ENCODE measurements at places on chromosomes 12 and 14.

DNA sequence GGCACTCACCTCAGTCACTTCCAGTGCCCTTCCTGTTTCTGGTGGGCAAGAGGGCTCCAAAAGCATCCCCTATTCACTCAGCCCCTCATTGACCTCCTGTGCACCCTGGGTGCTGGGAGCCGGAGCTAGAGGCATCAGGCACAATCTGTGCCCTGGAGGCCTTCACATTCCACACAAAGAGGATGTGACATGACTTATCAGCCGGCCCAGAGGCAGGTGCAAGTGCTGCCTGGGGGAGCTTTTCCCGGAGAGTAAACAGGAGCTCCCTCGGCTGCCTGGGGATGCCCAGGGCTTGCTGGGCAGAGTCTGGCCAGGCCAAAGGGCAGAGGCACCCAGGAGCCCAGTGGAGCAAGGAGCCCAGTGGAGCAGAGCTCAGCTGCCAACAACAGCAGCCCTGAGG is 64.5 kb downstream of the BCL11B start:
- no peak for DNase-seq

DNA sequence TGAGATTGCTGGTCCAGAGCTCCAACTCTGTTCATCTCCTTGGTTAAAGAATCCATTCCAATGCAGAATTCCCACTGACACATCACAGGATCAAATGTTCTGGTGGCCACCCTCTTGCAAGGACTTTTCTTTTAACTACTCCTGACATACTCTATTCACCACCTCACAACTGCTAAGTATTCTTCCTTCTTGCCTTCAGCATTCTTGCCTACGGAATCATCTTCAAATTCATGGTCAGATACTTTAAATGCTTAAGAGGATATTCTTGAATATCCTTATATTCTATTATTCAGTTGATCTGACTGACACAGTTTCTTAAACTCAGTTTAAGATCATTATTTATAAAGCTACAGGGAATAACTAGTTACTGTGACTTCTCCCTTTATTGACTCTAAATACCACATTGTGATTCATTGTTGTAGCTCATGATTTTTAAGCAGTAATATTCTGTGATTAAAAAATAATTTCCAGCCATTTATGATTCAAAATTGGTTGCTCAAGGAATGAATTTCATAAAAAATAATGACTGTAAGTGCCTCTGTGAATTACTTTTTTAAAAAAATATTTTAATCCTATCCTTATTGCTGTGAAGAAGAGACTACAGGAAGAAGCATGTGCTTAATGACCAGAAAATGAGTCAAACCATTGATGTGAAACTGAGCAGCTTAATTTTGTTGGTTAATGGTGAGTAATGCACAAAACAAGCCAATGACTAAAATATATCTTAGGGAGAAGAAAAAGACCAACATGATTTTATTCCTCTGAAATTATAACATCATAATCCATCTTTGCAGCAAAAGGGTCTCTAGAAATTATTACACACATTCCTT is 207.1 kb downstream of the PIK3C2G start:
- DNase-seq: no peak

DNA sequence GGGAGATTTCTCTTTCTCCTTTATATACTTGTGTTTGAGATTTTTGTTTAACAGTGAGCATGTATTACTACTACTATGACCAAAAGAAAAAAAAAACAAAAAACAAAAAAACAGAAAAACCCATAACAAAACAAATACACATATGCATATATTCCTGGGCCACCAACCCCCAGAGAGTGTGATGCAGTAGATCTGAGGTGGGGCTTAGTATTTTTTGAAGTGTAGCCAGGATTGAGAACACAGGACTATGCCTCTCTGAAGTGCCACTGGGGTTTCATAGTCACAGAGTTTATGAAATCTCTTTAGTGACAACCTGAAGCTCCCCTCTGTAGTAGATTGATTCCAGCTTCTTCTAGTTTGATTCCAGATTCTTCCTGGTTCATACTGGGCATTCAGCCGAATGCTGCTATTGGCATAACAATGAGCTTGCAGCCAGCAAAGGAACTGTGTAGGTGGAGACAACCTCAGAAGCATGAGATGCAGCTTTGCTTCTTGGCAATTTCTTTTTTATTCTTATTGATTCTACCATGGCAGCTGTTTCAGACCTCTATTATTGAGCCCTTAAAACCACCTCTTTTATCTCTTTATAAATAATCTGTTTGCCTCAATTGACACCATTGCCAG is 15.5 kb upstream of the ANO4 start:
- DNase-seq: no peak

GRCh38 chr12:3493859-3494176 is 2.8 kb downstream of the PRMT8 start:
- no peak for DNase-seq

- no peak for DNase-seq
These were observed 42.5 kb downstream of the MARK3 start for GRCh38 chr14:103427485-103428443.

DNA sequence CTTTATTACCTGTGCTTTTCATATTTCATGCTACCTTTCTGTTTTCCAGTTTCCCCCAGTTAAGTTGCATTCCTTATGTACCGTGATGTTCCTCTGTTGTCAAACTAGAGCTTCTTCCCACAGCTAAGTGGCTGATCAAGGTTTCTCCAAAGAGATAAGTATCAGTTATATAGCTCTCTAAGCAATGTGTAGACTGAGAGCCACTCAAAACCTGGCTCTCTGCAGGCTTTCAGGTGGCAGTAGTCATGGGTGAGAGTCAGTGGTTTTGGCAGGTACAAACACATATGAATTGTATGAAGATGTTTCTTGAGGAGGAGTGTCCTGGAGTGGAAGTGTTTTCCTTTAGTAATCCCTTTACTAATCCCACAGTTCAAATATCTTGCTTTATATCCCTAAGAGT is 28.4 kb downstream of the TXNRD1 start:
- no peak for DNase-seq

- peak; percentile 75 for DNase-seq
These were observed 203.2 kb downstream of the ZFP36L1 start for GRCh38 chr14:68589447-68590200.

GRCh38 chr14:90438841-90439240 is 42.0 kb downstream of the CALM1 start:
- no peak for DNase-seq

DNA sequence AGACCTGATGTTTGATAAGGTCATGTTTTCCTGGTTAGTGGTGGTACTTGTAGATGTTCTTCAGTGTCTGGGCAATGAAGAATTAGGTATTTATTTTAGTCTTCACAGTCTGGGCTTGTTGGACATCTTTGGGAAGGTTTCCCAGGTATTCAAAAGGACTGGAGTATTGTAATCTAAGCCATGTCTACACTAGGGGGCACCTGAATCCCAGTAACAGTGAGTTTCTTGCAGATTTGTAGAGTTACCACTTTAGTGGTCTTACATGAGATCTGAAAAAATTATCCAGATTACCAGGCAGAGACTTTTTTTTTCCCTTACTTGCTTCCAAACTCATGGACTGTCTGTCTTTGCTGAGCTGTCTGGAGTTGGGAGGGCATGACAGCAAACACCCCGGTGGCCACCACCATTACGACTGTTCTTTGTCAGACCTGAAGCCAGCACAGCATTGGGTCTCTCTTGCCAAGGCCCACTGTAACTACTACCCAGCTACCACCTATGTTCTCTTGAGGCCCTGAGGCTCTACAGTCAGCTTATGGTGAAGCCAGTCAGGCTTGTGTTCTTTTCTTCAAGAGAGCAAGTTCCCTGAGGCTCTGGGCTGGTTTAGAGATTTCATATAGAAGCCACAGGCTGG is 820.7 kb upstream of the FBXO33 start:
- DNase-seq: peak; percentile 6

DNA sequence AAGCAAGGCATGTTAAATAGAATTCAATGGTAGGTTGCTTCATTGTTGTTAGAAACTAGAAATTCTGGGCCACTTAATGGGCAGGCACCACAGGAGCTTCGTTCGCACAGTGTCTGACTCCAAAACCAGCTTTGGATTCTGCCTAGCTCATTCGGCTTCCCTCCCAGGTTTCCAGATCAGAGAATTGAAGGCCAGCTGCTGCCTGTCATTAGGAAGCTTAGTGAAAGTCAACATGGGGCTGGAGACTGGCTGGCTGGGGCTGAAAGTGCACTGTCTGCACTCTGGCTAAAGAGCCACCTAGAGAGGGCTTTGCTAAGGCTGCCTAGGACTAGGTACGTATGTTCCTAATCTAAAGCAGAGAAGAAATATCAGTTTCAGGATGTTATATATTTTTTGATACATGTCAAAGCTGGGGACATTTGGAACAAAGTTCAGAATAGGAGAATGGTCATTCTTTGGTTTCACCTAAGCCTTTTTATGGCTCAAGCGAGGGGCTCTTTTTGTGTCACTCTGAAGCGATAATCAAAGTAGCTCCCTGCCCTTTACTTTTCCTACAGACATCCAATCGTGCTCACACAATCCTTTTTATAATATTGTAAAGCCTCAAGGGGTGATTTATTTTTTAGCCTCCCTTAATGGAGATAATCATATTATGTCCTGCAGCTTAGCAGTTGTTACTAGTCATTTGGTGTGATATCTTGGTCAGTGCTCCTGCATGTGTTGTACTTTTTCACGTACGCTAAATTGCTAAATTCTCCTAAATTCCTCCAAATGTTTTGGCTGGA is 238.5 kb upstream of the NAV3 start:
- DNase-seq: peak; percentile 87

GRCh38 chr14:68977718-68978171 is 1.4 kb downstream of the ACTN1 start:
- no peak for DNase-seq

- no peak for DNase-seq
These were observed 3.9 kb downstream of the BCAT1 start for GRCh38 chr12:24945039-24945438.

- no peak for DNase-seq
These were observed 60.0 kb downstream of the BTG1 start for GRCh38 chr12:92085736-92086040.

DNA sequence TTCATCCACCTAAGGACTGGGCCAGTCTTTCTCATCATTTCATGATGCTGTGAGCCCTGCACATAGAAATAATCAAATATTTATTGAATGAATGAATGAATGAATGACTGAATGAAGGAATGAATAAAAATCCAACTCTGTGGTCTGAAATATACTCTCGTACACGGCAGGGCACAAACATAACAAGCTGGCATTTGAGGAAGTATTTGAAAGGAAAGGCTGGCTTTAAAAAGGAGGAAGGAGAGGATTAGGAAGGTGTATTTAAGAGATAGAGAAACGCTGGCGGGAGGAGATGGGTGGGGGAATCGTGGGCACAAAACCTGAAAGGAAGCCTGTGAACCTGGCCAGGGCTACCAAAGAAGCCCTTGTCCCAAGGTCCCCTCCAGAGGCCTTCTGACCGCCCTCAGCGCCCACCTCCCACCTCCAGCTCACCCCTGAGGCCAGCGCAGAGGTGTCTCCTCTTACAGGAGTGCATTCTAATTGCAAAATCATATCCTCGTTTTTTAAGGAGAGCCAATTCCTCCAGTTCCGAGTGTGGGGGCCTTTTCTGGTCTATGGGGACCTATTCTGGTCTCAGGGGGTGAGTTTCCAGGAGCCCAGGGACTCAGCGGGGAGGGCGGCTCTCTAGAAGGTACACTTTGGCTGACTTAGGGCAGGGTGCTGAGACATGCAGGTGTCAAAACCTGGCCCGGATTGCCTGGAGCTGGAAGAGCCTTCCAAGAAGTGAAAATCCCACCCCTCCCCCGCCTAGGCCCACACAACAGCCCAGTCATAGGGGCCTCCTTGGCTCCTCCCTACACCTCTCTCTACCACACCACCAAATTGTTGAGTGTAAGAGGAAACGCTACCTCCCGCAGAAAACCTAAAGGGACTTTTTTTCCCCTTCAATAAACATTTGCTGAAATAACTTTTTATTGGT is 8.7 kb upstream of the JDP2 start:
- DNase-seq: peak; percentile 46

DNA sequence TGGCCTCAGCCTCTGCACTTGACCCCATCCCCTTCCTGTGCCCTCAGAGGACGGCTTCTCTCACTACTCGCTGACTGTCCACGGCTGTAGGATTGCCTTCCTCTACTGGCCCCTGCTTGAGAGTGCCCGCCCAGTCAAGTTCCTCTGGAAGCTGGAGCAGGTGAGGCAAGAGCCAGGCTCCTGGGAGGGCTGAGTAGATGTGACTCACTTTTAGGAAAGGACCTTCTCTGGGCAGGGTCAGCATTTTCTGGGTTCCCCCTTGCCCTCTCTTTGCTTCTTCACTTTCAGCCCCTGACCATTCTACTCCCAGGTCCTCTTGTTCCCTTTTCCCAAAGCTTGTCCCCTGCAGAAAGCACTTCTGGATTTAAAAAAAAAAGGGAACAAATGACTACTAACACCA is 7.7 kb downstream of the CLSTN3 start:
- DNase-seq: no peak

- no peak for DNase-seq
These were observed 11.3 kb upstream of the GNG2 start for GRCh38 chr14:51849097-51849496.

DNA sequence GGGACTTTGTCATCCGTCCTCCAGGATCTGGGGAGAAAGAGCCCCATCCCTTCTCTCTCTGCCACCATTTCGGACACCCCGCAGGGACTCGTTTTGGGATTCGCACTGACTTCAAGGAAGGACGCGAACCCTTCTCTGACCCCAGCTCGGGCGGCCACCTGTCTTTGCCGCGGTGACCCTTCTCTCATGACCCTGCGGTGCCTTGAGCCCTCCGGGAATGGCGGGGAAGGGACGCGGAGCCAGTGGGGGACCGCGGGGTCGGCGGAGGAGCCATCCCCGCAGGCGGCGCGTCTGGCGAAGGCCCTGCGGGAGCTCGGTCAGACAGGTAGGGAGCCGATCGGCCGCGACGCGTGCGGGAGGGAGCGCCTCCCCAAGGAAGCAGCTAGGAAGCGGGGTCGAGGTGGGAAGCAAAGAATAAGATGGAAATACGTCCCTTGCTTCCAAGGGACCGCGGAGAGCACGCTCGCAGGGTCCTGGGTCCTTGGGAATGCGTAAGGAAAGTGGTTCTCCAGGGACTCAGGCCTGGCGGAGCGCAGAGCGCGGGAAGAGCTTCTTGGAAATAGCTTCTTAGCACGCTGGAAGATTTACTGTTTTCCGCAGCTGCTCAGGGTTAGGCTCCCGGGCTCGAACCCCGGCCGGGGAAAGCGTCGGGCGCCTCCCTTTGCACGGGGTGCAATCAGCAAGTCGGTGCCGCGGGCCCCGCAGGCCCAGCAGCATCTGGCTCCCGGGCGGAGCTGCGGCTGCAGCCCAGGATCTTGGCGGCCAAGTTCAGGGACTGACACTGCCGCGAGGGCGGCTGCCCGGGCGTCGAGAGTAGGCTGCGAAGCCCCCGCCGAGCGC is 457 bp downstream of the SOCS2 start:
- DNase-seq: peak; percentile 80
